ENCODE measurements at places on chromosomes 5 and 9.

DNA sequence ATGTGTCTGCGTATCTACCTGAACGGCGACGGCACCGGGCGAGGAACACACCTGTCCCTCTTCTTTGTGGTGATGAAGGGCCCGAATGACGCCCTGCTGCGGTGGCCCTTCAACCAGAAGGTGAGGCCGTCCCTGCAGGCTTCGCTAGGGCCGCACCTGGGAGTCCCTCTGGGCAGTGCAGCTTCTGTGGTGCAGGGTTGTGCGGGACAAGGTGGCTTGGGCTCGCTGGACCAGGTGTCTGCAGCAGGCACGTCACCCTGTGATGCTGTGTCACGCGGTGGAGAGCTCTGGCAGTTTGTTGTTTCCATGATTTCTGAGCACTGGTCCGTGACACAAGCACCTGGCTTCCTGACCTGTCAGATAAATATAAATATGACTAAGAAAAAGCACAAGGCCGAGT is 20.7 kb downstream of the FBXW5 start:
- no peak for DNase-seq

DNA sequence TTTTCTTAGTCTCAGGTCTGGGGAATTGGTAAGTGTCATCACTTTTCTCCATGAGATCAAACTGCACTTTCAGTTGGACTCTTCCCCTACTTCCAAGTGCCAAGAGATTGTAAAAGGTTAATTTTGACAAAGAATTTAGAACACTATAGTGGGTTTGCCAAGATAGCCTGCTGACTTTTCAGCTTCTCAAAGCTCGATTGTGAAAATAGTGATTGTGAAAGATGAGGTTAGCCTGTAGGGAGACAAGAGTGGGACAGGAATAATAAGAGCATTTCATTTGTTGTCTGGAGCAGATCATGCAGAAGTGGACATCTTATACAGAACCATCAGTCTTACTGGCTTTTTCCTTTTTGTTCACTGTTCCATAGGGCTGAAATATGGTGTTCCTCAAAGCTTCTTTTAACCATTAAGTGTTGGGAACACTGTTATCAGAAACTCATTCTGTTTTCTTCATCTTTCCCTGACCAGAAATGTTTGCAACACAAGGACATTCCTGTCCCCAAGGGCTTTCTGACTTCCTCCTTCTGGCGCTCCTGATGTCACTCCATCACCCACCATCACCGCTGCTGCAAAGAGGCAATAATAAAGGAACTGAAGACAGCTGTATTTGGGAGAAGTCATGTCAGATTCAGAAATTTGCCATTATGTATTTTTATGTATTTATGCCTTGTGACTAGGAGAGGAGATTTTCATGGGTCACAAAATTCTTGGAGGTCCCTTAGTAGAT is 11.6 kb upstream of the SPTAN1 start:
- no peak for DNase-seq

GRCh38 chr9:35965011-35965410 is 7.1 kb upstream of the OR2S2 start:
- no peak for DNase-seq

DNA sequence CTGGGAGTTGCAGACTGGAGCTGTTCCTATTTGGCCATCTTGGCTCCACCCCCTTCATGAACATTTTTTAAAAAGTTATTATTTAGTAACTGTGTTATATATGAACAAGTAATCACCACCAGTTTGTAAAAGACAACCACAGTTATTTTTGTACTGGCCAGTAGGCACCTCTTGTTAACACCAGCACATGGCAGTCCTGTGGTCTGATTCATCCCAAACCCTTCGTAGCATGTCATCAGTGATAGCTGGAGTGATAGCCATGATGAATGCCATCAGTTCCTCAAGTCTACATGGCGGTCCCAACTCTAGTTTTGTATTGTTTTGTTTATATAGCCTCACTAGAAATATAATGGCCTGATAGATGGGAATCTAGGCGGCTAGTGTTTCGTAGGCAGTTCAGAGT is 74.2 kb downstream of the CDC42SE2 start:
- no peak for DNase-seq

DNA sequence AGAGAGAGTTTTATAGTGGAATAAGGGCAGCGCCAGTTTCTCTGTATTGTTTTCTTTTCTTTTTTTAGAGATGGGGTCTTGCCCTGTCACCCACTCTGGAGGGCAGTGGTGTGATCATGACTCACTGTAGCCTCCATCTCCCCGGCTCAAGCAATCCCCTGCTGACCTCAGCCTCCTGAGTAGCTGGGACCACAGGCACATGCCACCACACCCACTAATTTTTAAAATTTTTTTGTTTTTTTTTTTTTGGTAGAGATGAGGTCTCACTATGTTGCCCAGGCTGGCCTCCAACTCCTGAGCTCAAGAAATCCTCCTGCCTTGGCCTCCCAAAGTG is 119.0 kb downstream of the PIK3R1 start:
- no peak for DNase-seq

DNA sequence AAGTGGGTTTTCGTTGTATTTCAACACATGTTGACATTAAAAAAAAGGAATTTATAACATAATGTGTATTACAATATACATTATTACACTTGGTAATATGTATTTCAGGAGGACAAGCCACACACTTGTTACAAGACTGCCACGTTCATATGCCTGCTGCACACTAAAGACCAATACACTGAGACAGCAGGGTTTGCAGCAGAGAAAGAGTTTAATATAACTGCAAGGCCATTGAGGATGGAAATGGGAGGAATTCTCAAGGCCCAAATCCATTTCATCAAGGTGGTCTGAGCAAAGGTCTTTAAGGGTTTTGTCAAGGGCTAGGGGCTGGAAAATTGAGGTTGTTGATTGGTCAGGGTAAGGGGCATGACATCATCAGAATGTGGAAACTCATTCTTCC is 1017.8 kb upstream of the CDH10 start:
- DNase-seq: no peak

DNA sequence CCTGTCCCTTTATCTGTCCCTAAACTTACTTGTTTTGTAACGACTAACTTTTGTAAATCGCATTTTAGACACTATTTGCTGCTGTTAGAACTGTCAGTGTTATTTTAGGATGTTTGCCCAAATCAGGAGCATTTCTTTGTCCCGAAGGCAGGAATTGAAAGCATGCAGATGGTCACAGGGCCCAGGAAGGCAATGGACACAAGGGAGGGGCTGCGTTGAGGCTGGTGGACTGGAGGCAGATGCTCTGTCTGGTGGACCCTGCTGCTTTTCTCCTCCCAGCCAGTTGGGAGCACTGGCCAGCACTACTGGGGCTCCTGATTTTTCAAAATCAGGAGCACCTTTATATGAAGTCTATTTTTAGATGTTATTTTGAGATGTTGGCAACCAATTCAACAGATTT is 31.7 kb downstream of the DOCK2 start:
- no peak for DNase-seq
